ENCODE measurements at places on chromosomes 7 and 10.

DNA sequence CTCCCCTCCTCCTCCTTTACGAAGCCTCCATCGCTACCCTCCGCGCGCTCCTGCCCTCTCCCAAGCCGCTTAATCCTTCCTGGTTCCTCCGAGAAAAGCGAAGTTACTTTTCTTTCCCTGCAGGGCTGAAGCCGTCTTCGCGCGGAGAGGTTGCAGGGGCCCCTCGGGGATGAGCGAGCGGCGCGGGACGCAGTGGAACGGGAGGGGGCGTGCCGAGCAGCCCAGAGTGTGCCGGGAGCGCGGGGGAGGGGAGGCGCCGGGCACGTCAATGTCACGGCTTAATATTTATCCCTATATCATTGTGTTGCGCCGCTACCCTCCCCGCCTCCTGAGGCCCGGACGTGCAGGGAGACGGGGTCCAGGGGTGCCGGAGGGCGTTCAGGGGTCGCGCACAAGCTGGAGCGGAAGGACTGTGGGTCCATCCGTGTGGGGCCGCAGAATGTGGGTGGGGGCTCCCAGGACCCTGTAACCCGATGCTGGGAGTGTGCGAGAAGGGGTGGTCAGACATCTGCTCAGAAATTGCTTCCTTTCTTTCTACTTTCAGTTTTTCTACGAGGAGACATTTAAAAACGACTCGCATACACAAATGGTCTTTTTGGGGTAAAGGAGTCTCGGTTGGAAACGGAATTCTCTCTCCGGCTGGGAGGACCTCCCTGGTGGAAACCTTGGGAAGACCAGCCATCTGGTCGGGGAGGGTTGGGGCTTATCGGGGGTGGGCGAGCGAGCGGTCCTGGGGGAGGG, 2.4 kb downstream of the CDK6 start:
- peak; percentile 85 for DNase-seq

GRCh38 chr10:33293531-33294170, 40.8 kb downstream of the NRP1 start:
- DNase-seq, result no peak

- DNase-seq, result peak; percentile 47
These were observed 136.5 kb upstream of the NAMPT start for GRCh38 chr7:106421181-106421762.

GRCh38 chr10:132884041-132884440, 58.3 kb downstream of the CFAP46 start:
- DNase-seq, result no peak

- DNase-seq, result no peak
These were observed 230.9 kb downstream of the ZMYND11 start for GRCh38 chr10:366186-366585.

DNA sequence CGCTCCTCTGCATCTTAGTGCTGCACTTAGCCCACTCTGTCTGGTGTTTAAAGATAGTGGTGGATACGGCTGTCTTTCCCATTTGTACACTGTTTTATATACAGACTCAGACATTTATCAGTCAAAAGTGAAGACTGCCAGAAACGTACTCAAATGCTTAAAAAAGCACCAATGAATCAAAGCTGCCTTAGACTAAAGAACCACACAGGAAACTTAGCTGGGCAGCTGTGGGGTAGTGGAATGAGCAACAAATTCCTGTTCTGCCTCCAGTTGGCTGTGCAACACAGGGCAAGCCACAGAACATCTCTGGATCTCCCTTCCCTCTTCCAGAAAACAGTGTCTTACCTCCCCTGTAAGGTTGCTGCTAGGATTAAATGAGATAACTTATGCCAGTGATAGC, 76.0 kb downstream of the ATXN7L1 start:
- DNase-seq, result no peak

- DNase-seq, result no peak
These were observed 33.0 kb downstream of the ZNF33A start for GRCh38 chr10:38043516-38043915.

GRCh38 chr10:79602953-79603352, 7.8 kb upstream of the SFTPA1 start:
- no peak for DNase-seq

DNA sequence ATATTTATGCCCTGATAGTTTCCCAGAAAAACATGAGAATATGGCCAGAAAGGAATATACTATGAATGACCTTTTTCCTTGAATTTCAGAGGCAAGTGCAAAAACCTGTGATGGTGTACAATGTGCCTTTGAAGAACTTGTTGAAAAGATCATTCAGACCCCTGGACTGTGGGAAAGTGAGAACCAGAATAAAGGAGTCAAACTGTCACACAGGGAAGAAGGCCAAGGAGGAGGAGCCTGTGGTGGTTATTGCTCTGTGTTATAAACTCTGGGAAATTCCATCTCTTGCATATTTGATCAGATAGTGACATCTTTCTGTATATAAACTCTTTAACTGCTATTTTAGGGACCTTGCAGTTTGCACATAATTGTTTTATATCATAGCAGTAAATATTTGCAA, 33.7 kb downstream of the RAB18 start:
- DNase-seq, result no peak

- no peak for DNase-seq
These were observed 11.0 kb downstream of the GRID1 start for GRCh38 chr10:86355571-86356038.

GRCh38 chr10:27743877-27744801, 1.5 kb downstream of the MKX start:
- DNase-seq, result peak; percentile 25

- DNase-seq, result no peak
These were observed 29.8 kb upstream of the PURB start for GRCh38 chr7:44914992-44915607.

- no peak for DNase-seq
These were observed 328.6 kb upstream of the COBL start for GRCh38 chr7:51645255-51645654.

GRCh38 chr10:127787873-127788272, 50.9 kb downstream of the FOXI2 start:
- no peak for DNase-seq

GRCh38 chr7:3412871-3413270, 111.8 kb downstream of the SDK1 start:
- DNase-seq, result no peak

DNA sequence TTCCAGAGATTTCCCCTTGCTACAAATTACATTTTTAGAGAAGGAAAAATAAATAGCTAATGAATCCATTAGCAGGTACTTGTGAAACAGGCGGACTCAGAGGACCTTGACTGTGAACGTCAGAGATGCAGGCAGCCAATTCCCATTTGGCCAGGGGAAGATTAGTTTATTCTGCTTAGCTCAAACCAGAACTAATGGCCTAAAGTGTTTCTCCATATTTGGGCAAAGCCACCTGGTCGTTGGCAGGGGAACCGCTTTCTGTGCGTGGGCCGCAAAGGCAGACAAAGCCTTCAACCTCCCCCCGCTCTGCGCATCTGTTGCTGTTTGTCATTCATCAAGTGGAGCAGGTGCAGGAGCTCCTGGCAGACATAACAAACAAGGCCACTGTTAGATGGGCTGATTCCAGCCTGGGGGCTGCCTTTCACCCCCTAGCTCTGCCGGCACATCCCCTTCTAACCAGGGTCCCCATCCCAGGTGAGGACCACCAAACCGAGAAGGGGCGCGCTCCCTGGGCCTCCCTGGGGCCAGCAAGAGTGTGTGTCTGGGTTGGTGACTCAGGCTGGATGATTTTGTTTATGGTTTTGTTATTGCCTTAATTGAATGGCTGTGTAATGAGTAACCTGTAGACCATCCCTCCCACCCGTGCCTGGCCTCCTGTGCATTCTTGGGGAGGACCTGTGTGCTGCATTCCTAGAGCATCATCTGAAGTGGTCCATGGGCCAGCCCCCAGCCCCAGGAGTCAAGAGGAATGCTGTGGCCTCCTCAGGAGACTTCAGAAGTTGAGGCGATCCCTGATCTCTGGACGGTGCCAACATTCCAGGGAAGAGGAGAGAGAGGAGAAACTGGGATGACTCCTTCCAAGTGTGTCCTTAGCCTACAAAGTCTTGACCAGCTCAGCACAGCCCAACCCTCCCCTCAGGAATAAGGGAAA, 14.5 kb upstream of the CPA1 start:
- DNase-seq, result peak; percentile 14

DNA sequence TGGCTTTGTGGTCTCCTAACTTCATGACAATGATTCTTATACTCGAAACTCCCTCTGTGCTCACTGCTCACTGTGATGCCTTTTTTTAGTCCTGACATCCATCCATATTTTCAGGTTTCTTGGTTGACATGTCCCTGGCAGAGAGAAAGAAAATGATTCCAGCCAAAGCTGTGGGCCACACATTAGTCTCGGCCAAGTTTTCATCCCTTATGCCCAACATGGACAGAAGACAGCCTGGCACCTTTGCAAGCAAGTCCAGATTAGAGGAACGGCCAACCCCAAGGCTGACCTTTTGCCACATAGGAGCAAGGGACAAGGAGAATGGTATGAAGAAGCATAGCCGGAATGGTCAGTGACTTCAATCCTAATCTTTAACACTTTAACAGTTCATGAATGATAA, 8.7 kb upstream of the OPALIN start:
- DNase-seq, result no peak

DNA sequence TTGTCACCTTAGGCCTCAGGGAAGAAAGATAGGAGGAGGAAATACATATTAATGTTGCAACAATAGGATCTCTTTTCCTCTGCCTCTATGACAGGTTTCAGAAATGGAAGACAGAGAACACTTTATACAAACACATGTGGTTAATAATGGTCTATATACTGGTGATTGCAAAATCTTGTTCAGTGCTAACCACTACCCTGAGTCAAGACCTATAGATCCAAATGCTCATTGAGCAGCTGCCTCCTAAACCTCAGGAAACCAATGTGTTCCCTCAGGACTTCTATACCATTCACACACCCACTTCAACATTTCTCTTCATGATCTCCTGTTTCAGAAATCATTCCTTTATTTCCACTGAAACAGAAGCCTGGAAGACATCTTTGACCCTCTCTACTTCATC, 32.5 kb upstream of the VWDE start:
- DNase-seq, result no peak

- peak; percentile 78 for DNase-seq
These were observed 169.3 kb downstream of the FAM107B start for GRCh38 chr10:14605231-14605925.

DNA sequence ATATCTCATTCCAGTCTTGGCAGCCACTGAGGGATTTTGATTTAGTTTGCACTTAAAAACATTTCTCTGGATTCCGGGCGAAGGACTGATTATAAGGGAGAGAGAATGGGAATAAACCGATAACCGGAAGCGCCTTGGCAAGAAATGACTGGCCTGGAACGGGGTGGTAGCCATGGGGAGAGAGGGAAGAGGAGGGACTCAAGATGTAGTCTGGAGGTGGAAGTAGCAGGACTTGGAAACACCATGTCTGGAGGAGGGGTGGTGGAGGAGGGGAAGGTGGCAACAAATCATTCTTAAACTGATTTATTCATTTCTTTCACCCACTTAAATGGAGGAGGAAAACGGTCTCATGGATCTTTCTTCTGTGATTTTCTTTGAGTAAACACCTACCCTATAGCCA, 238.1 kb downstream of the REEP3 start:
- DNase-seq, result no peak

DNA sequence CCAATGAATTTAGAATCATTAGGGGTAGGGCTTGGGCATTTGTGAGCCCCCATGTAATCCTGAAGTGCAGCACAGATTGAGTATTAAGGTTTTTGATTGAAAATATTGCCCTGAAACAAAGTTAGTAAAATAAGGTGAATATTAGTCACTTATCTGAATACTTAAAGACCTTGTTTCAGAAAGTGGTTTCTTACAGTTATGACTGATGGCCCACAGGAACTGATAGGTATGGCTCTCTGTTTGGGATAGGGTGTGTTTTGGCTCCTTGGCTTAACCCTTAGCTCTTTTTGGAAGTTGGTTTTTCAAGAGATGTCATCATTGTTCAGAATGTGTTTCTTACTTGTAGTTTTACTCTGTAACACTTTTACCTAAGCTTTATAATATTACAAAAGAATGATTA, 34.8 kb downstream of the MDFIC start:
- DNase-seq, result no peak

DNA sequence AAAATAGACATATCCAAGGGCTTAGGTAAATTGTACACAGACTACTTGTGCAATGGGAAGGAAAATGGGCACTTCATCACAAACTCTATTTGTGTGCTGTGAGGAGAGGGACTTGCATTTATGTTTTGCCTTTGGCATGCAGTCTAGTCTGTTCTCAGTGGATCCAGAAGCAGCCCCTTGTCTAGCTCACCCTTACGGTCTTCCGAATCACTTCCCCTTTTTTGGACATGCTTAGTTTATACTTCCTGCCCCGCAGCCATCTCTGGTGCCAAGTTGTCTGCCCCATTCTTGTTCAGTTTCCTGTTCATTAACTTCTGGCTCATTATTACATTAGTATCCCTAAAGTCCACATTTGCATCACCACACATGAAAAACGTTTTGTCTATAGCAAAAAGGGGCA, 161.6 kb downstream of the NRCAM start:
- no peak for DNase-seq

DNA sequence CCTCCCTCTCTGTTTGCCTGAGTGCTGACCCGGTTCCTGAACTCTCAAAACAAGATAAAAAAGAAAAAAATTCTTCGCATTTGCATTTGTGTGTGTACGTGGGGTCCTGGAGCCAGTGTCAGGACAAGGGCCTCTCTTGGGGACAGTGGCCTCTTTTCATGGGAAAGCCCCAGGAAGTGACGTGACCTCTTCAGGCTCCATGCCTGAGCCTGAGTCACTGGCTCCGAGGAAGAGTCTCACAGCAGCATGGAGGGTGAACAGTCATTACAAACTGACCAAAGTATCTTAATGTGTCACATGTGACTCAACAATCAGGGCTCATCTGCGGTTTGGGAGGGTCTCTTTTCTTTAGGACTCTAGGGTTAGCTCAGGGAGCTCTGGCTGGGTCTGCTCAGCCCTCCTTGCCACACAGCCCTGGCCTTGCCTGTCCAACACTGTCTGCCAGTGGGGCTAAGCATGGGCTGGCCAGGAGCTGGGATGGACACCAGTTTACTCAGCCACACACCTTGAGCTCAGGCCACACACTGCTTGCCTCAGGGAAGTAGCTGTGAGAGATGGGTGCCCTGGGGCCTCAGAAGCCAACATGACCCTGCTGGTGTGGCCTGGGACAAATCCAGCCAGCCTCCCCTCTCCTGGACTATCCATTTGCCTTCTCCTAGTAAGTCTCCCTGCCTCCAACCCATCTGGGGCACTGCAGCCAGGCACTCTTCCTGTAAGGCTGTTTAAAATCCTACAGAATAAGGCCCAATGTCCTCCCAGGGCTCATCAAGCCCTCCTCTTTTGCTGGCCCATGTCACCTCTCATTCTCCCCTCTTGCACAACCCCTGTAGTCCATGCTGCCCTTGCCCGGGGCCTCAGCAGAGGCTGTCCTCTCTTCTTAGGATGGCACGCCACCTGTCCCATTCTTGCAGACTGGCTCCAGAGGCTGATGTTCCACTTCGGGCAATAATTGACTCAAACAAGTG, 10.5 kb downstream of the TMEM273 start:
- DNase-seq, result peak; percentile 74

DNA sequence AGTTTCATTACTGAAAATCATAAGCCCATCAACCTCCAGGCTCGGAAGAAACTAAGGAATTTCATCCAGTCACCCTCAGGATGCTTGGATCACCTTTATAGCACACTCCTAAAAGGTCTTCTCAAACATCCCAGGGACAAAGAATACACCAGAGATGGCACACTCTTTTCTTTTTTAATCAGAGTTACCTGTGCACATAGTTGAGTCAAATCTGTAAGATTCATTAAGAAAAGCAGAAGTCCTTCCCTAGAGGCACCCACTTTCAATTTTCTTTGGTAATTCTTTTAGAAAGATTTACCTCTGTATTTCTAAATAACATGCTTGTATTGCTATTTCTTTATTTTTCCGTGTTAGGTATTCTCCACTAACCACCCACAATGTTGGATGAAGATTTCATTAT, 50.6 kb upstream of the IL6 start:
- no peak for DNase-seq
